ENCODE measurements at places on chromosomes 12 and 14.

- DNase-seq: no peak
Observed at GRCh38 chr12:114682785-114683708, 928 bp downstream of the TBX3 start.

DNA sequence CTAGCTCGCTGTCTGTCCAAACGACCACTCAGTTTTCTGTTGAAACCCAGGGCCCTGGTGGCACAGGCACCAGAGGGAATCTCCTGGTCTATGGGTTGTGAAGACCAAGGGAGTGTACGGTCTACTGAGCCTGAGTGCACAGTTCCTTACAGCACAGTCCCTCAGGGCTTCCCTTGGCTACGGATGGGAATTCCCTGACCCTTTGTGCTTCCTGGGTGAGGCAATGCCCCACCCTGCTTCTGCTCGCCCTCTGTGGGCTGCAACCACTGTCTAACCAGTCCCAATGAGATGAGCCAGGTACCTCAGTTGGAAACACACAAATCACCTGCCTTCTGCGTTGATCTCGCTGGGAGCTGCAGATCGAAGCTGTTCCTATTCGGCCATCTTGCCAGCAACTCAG is 22.6 kb downstream of the GPHN start:
- no peak for DNase-seq

GRCh38 chr14:45526715-45527549 is 273.9 kb upstream of the MIS18BP1 start:
- DNase-seq: no peak

DNA sequence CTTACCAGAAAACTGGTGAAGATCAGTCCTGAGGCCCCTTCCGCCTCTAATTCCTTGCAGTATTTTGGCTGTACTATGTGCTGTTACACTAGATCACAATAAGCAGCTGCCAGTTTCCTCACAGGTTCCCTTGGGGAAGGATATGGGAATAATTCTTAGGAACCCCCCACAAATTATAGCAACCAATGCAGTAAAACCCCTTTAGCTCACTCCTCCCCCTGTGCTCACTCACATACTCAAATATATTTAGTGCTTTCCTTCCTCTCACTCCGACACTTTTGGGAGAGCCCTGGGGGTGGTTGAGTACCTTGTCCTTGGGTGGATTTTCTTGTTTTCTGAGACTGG is 162.7 kb downstream of the ETV6 start:
- DNase-seq: no peak

DNA sequence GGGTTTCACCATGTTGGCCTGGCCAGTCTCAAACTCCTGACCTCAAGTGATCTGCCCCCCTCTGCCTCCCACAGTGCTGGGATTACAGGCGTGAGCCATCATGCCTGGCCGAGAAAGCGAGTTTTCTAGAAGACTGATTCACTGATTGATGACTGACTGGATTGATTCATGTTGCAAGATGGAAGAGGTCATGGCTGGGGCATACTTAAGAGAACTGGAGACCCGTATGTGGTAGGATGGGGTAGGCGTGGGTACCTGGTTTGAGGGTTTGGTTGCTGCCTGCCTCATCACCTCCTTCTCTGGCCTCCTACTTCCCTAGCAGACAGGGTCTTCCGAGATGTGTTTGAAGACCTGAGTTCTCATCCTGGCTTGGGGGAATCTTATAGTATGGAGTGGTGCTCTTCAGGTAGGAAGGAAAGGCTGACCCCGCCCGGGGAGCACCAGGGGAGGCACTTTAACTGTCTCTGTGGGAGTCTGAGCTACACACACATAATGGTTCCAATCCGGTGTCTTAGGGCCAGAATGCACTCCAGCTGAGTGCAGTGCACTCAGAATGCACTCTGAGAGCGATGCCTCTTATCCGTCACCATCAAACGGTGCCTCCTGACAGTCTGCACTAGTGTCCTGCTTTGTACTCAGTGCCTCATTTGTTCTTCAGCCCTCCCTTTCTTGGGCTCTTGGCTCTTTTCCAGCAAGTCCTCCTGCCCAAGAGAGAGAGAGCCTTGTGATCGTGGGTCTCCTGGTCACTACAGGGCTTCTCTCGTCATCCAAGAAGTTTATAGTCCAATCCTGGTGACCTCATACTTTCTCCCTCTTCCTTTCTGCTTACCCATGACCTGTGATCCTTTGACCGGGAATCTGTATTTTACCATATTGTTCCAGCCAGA is 19.7 kb downstream of the PLEKHG3 start:
- no peak for DNase-seq
